ENCODE measurements at places on chromosomes 12 and 14. TPM values are rescaled to one million over a fixed set of nuclear protein-coding genes. Genes with fewer than 3 reads are reported as not detected.

Gene CNTN1
- 12.8 TPM for polyA plus RNA-seq

Gene HAL
- polyA plus RNA-seq = 0.29 TPM

Gene RNF212B
- polyA plus RNA-seq = 0.28 TPM

Gene CDCA3
- polyA plus RNA-seq = 20.4 TPM

Gene CLEC1A
- polyA plus RNA-seq = 3.6 TPM

Gene PRPF39
- polyA plus RNA-seq = 66.4 TPM

Gene POLR3B
- polyA plus RNA-seq = 14.8 TPM

Gene LRCOL1
- polyA plus RNA-seq = 0.37 TPM

Gene FOXN4
- polyA plus RNA-seq = 0.15 TPM

Gene GPR84
- polyA plus RNA-seq = 0.11 TPM

Gene IGF1
- 21.2 TPM for polyA plus RNA-seq

Gene LALBA
- not detected for polyA plus RNA-seq

Gene CD4
- 7.3 TPM for polyA plus RNA-seq

Gene DNAJC22
- polyA plus RNA-seq = 0.17 TPM

Gene RASAL1
- 0.18 TPM for polyA plus RNA-seq

Gene MYRFL
- 0.49 TPM for polyA plus RNA-seq

Gene OR6C4
- not detected for polyA plus RNA-seq

Gene BHLHE41
- polyA plus RNA-seq = 4.2 TPM

Gene INSM2
- polyA plus RNA-seq = not detected

Gene APOF
- polyA plus RNA-seq = not detected

Gene HNF1A
- polyA plus RNA-seq = not detected

Gene DMAC2L
- 15.6 TPM for polyA plus RNA-seq

Gene PIK3C2G
- polyA plus RNA-seq = 0.29 TPM

Gene GPR135
- polyA plus RNA-seq = 1.7 TPM

Gene ZBTB25
- polyA plus RNA-seq = 6.7 TPM

All from muscle of back (tissue), 13 donors.